Stimulated activated CD4-positive, alpha-beta T cell treated with anti-CD3 and anti-CD28 coated beads, TNF-alpha, amount 100 ng/mL, for 4 hours (primary cell): ENCODE measurements at places on chromosomes 2 and 18.
A peak's percentile ranks its signal among the peaks of the same experiment; 100 is the strongest.

DNA sequence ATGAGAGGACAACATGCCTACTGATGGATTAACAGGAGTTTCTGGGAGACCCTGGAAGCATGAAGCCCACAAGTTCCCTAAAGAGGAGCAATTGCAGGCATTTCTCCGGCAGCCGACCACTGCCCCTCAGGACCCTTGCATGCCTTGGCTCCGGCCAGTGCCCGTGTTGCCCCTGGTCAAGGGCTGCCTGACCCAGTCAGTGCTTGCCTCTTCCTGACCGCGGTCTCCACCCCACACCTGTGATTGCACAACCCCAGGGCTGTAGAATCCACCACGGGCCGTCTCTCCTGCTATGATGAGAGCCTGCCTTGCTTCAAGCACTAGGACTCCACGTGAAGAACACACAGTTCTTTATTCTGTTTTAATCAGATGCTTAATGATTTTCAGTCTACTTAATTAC lies 127.5 kb downstream of the GLI2 start:
- DNase-seq, result no peak

- DNase-seq, result no peak
Observed at GRCh38 chr18:48317781-48318381, 91.3 kb downstream of the ZBTB7C start.

DNA sequence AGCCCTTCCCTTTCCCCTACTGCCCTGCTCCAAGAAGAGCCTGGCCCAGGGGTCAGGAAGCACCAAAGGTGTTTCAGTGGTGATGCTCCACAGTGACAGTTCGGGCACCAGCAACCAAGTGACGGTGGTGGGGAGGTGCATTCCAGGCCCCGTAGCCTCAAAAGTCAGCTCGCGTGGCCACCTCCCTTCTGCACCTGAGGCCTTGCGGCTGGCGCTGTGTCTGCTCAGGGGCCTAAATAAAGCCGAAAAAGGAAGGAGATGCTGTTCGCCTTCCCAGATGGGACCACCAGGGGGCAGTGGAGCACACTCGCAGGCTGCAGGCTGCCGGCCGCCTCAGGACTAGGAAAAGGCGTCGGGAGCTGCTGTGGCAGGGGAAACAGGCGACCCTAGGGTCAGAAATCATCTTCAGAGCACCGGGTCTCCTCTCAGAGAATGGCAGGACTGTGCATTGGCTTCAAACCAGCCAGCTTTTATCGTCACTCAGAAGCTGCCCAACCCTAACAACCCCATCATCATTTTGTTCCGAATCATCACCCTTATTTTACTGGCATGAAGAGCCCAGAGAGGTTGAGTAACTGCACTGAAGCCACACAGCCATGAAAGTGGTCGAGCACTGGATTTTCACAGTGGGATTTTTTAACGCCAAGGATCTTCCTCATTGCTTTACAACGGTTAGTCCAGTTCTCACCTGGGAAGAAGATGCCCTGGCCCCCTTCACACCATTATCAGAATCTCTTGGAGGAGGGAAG lies 213.0 kb upstream of the CELF4 start:
- no peak for DNase-seq

DNA sequence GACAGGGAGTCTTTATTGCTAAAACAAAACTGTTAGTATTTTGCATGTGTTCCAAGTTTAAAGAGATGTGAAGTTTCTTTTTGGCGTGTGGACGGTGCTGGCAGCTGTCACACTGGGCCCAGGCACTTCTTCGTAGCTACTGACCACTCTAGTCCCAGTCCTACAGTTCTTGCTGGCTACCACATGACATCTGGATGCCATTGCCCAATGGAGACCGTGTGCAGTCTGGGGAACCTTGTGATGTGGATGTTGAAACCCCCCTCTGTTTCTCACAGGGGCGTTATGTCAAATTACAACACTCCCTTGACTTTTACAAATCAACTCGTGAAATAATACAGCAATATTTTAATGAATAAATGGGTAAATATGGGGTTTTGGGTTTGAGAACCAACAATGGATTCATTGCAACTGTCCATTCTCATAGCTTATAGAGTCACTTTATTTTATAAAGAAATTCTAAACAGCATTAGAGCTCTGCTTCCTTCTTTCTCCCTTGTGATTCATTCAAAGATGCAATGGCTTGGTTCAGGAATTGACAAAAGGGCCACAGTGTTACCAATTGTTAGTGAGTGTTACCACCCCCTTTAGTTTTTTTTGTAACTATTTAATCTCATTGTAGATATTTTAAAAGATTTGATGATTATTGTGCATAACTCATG lies 1.2 kb downstream of the GPD2 start:
- DNase-seq, result no peak

DNA sequence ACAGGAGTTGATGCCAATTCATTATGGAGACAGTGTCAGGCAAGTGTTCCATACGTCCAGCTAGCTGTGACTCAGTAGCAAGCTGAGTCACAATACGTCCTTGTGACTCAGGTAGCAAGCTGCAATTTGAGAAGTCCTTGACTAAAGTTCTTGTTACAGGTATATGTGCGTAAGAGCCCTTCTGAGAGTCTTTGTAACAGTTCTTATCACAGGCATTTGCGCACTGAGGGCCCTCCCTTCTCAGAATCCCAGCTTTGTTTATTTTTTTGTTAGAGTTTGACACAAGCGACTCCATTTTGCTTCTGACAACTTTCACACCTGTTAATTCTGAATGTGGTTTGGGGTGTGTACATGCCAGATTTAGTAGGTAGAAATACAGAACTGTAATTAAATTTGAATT lies 20.1 kb upstream of the ACMSD start:
- no peak for DNase-seq

DNA sequence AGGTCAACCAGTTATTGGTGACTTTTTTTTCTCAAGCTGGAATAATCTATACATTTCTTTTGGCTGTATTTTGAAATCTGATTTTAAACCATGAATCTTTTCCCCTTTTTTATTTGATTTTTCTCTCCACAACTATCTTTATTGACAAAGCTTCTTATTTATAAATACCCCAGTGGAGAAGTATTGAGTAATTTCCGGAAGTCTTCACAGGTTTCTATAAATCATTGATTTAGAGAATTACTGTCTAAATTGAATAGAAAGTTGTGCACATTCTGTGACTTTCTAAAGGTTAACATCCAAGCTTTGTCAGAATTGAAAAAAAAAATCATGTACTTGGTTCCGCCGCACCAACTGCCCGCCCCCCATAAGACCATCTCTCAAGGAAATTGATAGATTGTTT lies 39.8 kb downstream of the XRCC5 start:
- no peak for DNase-seq

DNA sequence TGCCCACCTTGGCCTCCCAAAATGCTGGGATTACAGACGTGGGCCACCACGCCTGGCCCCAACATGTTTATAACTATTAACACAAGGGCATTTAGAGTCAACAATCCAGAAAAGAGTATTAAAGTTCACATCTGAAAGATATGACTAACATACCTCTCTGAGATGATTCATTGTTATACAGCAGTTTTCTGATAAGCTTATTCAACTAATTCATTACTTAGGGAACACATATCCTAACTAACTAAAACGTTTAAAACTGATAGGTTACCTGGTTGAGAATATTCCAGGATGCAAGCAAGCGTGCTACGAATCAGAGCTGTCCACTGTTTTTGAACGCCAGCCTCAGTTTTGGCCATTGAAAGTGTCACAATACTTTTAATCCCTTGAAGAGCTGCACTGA lies 34.0 kb upstream of the STRN start:
- DNase-seq, result no peak

DNA sequence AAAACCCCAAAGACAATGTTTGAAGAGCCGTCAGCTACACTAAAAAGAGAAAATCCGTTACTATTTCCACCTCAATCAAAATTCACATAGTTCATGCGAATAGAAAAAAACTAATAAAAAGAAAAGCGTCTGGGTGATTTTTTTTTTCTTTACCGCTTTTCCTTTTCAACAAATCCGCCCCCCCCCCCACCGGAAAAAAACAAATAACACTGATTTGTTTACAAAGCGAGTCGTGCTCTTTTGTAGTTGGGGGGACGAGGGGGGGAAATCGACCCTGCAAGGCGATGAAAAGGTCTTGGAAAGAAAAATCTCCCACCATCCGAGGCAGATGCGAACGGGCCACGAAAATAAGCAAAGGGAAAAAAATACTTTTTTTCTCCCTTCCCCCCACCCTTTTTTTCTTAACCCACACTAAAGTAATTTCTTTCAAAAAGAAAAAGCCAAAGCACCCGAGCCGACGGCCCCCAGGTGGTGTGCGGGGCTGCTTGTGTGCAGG lies 638 bp downstream of the ZNF521 start:
- no peak for DNase-seq

DNA sequence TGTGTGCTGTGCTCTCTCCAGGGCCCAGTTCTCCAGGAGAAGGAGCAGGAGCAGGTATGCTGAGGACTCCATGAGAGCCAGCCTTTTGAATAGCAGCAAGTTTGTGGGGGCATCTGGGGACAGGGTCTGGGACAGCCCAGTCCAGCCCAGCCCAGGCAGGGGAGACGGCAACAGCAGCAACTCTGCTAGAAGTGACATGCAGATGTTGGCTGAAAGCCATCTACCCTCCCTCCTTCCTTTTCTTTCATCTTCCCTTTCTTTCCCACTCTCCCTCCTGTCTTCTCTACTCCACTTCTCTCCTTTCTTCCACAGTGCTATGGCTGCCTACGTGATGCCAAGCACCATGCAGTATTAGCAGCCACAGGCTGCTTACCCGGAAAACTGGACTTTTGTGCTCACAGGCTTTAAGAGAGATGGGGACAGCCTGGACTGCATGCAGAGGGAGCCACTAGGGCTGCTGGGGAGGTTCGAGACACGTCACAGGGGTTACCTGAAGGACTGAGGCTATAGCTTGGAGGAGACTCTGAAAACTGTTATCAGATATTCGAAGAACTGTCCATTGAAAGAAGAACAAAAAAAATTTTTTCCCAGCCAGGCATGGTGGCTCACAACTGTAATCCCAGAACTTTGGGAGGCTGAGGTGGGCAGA lies 23.8 kb upstream of the YWHAQ start:
- no peak for DNase-seq

- no peak for DNase-seq
Observed at GRCh38 chr2:240627736-240628506, 2.6 kb downstream of the GPR35 start.

DNA sequence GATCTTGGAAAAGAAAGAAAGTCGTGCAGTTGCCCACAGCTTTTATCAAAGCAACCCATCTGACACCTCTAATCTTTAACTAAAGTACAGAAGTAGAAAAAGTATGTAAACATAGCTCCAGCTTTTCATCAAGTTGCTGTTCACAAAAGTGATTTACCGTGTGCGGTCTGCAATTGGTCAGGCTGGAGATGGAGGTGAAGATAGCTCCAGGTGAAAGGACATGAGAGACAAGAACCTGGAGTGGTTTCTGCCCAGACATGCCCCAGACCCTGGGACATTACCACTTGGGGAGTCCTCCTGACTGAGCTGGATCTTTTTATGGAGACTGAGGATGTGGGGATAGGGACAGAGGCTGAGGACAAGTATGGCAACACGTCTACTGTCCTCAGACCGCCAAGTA lies 82.7 kb downstream of the LAMA1 start:
- DNase-seq, result no peak

GRCh38 chr2:121101093-121101715 lies 183.8 kb downstream of the TFCP2L1 start:
- DNase-seq, result no peak

- DNase-seq, result no peak
Observed at GRCh38 chr18:23851470-23852002, 162.3 kb downstream of the LAMA3 start.

DNA sequence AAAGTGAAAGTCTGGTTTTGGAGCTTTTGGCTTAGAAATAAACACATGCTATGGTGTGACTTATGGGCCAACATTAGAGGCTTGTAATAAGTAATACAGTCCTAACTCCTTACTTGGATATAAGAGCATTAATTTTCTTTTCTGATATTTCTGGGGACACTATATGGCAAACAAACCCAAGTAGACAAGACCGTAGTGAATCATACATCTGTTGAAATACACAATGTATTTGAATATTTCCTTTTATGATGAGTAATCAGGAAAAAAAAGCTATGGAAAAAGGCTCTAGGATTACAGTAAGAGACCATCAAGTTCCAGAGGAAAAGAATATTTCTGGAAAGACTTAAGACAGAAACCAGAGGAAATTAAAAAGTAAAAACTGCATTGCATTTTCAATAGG lies 146.0 kb upstream of the CYP26B1 start:
- no peak for DNase-seq

- no peak for DNase-seq
Observed at GRCh38 chr2:23673830-23674679, 252.9 kb downstream of the ATAD2B start.

- peak; percentile 8 for DNase-seq
Observed at GRCh38 chr2:30072250-30072842, 74.5 kb upstream of the YPEL5 start.

DNA sequence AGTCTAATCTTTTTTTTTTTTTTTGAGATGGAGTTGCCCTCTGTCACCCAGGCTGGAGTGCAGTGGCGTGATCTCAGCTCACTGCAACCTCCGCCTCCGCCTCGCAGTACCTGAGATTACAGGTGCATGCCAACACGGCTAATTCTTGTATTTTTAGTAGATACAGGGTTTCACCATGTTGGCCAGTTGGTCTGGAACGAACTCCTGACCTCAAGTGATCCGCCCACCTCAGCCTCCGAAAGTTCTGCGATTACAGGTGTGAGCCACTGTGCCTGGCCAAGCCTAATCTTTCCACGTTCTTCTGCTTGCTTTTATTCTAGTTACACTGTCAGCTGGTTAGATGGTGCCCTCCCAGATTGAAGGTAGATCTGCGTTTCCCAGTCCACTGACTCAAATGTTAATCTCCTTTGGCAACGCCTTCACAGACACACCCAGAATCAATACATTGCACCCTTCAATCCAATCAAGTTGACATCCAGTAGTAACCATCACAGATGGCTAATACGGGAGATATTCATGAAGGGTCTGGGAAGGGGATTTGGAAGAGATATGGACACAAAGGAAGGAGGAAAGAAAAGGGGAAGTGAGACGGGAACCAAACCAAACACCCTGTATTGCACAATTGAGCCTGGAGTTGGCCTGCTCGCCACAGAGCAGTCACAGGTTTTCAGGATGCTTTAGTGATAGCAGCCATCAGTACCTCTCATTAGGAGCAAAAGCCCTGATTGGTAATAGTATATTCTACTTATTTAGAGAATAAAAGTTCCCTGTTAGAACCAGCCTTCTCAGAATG lies 229.8 kb downstream of the PIK3C3 start:
- no peak for DNase-seq

DNA sequence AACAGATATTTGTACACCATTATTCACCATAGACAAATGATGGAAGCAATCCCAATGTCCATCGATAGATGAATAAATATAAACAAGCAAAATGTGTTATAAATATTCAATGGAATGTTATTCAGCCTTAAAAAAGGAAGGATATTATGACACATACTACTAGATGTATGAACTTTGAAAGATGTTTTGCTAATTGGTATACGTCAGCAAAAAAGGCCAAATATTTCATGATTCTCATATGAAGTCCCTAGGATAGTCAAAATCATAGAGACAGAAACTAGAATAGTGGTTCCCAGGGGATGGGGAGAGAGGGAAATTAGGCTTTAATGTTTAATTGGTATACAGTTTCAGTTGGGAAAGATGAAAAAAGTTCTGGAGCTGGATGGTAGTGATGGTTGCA lies 85.2 kb downstream of the FSIP2 start:
- no peak for DNase-seq
